ENCODE measurements at places on chromosomes 11 and 22.

- no peak overlapping the region for H3K4me3 ChIP-seq
- DNase-seq = no peak
- H3K4me1 ChIP-seq = no peaks in the 10 kb centered on the region
These were observed 177.8 kb downstream of the CEP164 start for GRCh38 chr11:117505285-117505970.

- peak overlapping the region; percentile 79 for H3K27ac ChIP-seq
- H3K4me3 ChIP-seq = peak overlapping the region; percentile 76
- DNase-seq = no peak
- H3K27me3 ChIP-seq = no peaks in the 10 kb centered on the region
These were observed 1.0 kb upstream of the POLD4 start for GRCh38 chr11:67354075-67355022.

- DNase-seq = no peak
- H3K36me3 ChIP-seq = peaks cover 2% of the 10 kb centered on the region
- H3K4me1 ChIP-seq = peaks cover 2% of the 10 kb centered on the region
- no peak overlapping the region for H3K4me3 ChIP-seq
- no peaks in the 10 kb centered on the region for H3K27me3 ChIP-seq
These were observed 11.9 kb downstream of the SLC29A2 start for GRCh38 chr11:66359662-66360087.

- H3K27me3 ChIP-seq = peaks cover 15% of the 10 kb centered on the region
- H3K36me3 ChIP-seq = no peaks in the 10 kb centered on the region
- H3K4me1 ChIP-seq = no peaks in the 10 kb centered on the region
- no peak for DNase-seq
- H3K4me3 ChIP-seq = no peak overlapping the region
These were observed 12.3 kb downstream of the MS4A6E start for GRCh38 chr11:60339356-60339755.

DNA sequence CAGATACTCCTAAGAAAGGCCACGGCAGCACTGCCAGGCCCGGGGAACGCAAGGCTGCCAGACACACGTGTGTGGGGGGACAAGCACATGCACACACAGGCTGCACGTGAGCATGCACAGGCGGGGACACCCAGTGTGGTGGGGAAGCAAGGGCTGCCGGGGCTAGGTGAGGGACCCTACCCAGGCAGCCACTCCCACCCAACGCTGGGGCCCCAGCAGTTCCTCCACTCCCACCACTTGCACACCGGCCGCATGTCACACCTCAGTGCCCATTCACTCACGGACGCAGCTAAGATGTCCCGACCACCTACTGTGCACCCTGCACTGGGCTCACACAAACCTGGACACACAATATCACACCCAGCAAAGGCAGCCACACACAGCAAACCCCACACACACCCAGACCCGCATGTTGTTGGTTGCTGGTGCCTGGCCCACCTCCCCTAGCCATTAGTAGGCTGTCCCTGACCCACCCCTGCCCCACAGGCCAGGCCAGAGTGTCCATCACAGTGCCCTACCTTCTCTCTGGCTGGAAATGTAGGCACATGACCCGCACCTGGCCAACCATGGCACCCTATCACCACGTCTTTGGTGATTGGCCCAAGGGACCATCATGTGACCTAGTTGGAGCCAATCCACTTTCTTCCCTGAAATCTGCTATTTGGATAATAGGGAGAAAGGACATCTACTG, 8.8 kb downstream of the SSTR3 start:
- H3K4me3 ChIP-seq = no peak overlapping the region
- H3K4me1 ChIP-seq = peaks cover 36% of the 10 kb centered on the region
- no peaks in the 10 kb centered on the region for H3K27me3 ChIP-seq
- H3K27ac ChIP-seq = peak overlapping the region; percentile 58
- no peak for DNase-seq

- H3K27ac ChIP-seq = no peak overlapping the region
- no peaks in the 10 kb centered on the region for H3K27me3 ChIP-seq
- no peaks in the 10 kb centered on the region for H3K4me1 ChIP-seq
- no peak overlapping the region for H3K4me3 ChIP-seq
These were observed 138.5 kb upstream of the CTSC start for GRCh38 chr11:88475991-88476418.

GRCh38 chr11:126363706-126364248, 8.3 kb downstream of the ST3GAL4 start:
- H3K27me3 ChIP-seq = no peaks in the 10 kb centered on the region
- H3K4me3 ChIP-seq = no peak overlapping the region
- no peak for DNase-seq
- H3K4me1 ChIP-seq = peaks cover 4% of the 10 kb centered on the region
- H3K27ac ChIP-seq = no peak overlapping the region

- no peak overlapping the region for H3K4me3 ChIP-seq
- peaks cover 52% of the 10 kb centered on the region for H3K27me3 ChIP-seq
- no peak overlapping the region for H3K27ac ChIP-seq
These were observed 33.5 kb upstream of the CAT start for GRCh38 chr11:34405079-34405858.

- DNase-seq = peak; percentile 45
- no peaks in the 10 kb centered on the region for H3K36me3 ChIP-seq
- H3K4me1 ChIP-seq = peaks cover 45% of the 10 kb centered on the region
- no peaks in the 10 kb centered on the region for H3K27me3 ChIP-seq
- peak overlapping the region; percentile 40 for H3K27ac ChIP-seq
These were observed 86.5 kb upstream of the CLDN5 start for GRCh38 chr22:19610518-19611253.

DNA sequence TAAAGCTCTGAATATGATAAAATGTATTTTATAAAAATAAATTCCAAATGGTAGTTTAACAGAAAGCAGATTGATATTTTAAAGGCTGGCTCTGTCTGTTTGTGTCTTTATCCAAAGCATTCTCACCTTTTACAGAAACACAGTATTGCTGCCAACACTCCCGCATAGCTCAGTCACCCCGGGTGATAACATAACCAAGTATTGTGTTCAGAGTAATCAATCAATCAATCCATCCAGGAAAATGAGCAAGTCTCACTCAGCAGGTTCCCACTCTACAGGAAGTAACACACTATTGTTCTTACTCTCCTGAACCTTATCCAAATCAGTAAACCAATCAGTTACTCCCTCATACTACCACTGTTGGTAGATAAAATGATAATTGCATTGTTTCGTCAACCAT, 203.4 kb downstream of the LRRC4C start:
- H3K36me3 ChIP-seq = no peaks in the 10 kb centered on the region
- no peak overlapping the region for H3K27ac ChIP-seq
- no peaks in the 10 kb centered on the region for H3K27me3 ChIP-seq

DNA sequence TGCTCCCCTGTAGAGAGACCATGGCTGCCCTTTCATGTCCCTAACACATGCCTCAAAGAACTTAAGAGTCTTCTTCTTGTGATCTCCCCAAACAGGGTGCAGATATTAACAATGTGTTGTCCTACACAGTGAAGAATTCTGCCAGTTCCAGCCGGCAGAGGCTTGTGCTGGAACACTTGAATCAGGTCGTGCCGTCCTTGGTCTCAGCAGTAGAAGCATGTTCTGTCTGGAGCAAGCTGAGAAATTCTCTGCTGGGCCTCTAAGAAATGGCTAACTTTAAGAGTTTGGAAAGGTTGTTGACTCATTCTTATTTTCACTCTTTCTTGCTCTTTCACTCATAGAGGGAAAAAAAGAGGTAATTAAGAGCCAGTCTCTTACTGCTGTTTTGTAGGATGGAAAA, 71.1 kb upstream of the SLC25A18 start:
- H3K4me3 ChIP-seq = no peak overlapping the region
- DNase-seq = no peak
- no peaks in the 10 kb centered on the region for H3K4me1 ChIP-seq
- H3K36me3 ChIP-seq = no peaks in the 10 kb centered on the region

DNA sequence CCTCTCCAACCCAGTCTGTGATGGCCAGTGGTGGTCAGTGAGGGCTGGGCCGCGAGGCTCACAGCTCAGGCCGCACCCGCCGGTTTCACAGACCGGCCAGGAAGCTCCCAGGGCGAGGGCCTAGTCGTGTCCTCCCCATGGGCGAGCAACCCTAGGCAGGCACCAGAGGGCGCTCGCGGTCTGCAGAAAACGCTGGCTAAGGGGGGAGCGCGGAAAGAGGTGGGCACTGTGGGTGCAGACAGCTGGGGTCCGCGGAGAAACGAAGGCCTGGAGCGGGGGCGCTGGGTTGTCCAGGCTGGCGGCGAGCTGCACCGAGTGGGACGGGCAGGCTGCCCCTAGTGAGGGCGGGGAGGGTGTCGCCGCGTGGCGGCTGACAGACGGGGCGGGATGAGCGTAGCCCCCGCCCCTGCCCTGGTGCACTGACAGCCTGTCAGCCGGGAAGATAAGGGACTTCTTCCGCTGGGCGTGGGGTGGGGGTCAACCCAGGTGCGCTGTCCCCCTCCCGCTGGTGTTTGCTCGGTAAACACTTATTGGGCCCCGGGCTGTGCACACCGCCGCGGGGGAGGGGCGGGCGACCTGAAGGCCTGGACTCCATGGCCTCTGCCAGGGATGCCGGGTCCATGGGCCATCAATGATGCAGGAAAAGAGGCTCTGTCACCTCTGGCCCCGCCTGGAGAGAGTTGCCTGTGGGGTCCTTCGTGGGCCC, 7.5 kb downstream of the GP1BB start:
- peak; percentile 84 for DNase-seq
- no peaks in the 10 kb centered on the region for H3K4me1 ChIP-seq
- peaks cover 7% of the 10 kb centered on the region for H3K27me3 ChIP-seq
- peak overlapping the region; percentile 63 for H3K4me3 ChIP-seq
- H3K36me3 ChIP-seq = no peaks in the 10 kb centered on the region
- H3K27ac ChIP-seq = no peak overlapping the region

GRCh38 chr22:44312766-44313165, at the start of gene SHISAL1:
TSS of gene SHISAL1 (minus strand) at chr22:44312951. CDS start at chr22:44300945, 12,006 bp downstream.
- H3K27me3 ChIP-seq = no peaks in the 10 kb centered on the region
- no peak within 1 kb of the TSS for H3K27ac ChIP-seq
- no peaks in the 10 kb centered on the region for H3K36me3 ChIP-seq
- H3K4me1 ChIP-seq = peaks cover 17% of the 10 kb centered on the region
- DNase-seq = no peak

- H3K36me3 ChIP-seq = peaks cover 49% of the 10 kb centered on the region
- DNase-seq = peak; percentile 48
These were observed 396 bp downstream of the NPAT start for GRCh38 chr11:108221911-108222573.

DNA sequence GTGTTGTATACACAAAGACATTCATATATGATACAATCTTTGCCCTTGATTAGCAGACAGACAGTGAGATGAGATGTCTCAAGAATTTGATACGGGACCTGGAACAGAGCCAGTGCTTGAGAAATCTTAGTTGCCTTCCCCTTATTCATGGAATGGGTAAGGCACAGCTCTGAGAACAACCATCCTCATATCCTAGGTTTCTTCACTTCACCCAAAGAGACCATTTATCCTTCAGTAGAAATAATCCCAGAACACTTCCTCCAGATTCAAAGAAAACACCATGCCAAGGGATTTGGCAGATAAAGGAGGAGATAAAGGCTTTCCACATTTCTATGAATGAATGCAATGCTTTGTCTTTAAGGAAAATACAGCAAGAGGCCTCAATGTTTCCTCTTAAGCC, 8.8 kb upstream of the IZUMO1R start:
- H3K4me1 ChIP-seq = no peaks in the 10 kb centered on the region
- H3K36me3 ChIP-seq = no peaks in the 10 kb centered on the region
- no peak overlapping the region for H3K27ac ChIP-seq
- no peak for DNase-seq

GRCh38 chr22:42281284-42281683, 10.8 kb upstream of the TCF20 start:
- H3K27ac ChIP-seq = no peak overlapping the region
- peaks cover 8% of the 10 kb centered on the region for H3K4me1 ChIP-seq
- no peak overlapping the region for H3K4me3 ChIP-seq
- H3K36me3 ChIP-seq = no peaks in the 10 kb centered on the region

DNA sequence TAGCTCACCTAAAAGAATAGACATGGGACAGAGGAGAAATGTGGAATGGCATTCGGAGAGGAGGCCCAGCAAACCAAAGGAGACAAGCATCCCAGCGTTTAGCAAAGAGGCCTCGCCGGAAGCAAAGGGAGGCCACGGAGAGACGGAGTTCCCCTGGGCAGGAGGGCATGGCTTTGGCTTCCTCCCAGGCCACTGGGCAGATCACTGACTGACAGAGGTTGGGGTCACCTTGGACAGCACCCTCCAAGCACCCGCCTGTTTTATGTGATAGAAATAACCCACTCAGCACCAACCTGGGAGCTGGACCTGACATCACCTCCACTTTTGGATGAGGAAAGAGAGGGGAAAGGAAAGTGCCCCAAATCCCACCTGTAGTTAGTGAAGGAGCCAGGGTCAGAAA, 434.1 kb downstream of the BRD1 start:
- H3K4me3 ChIP-seq = no peak overlapping the region
- H3K27ac ChIP-seq = no peak overlapping the region
- H3K4me1 ChIP-seq = peaks cover 2% of the 10 kb centered on the region
- DNase-seq = no peak
- H3K36me3 ChIP-seq = no peaks in the 10 kb centered on the region
- peaks cover 18% of the 10 kb centered on the region for H3K27me3 ChIP-seq

DNA sequence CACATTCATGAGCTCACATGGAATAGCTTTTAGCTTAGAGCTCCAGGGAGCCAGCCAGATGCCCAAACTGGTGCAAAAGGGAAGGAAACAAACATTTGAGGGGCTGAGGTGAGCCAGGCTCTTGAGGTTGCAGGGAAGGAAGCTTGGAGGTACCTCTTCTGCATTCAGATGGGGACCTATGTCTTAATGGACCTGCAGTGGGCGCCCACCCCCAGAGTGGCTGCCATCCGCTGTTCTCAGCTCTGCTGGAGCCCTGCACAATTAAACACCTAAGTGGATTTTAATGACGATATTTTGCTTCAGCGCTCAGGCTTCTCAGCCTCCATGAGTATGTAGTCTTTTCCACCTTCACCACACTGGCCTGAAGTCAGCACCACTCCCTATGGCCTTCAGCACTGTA, 100.8 kb downstream of the LDLRAD3 start:
- no peak overlapping the region for H3K27ac ChIP-seq
- no peak for DNase-seq
- H3K4me1 ChIP-seq = no peaks in the 10 kb centered on the region
- H3K4me3 ChIP-seq = no peak overlapping the region

- H3K4me3 ChIP-seq = peak within 1 kb of the TSS; percentile 75
- peak; percentile 59 for DNase-seq
- peaks cover 48% of the 10 kb centered on the region for H3K27me3 ChIP-seq
These were observed at the start of gene RTN4RL2 for GRCh38 chr11:57460022-57460757. TSS of gene RTN4RL2 (plus strand) at chr11:57460528. CDS start at chr11:57460866, 338 bp downstream.

GRCh38 chr11:128045094-128045725, 542.1 kb downstream of the ETS1 start:
- no peak overlapping the region for H3K4me3 ChIP-seq
- no peak overlapping the region for H3K27ac ChIP-seq
- peaks cover 19% of the 10 kb centered on the region for H3K36me3 ChIP-seq
- H3K27me3 ChIP-seq = no peaks in the 10 kb centered on the region

DNA sequence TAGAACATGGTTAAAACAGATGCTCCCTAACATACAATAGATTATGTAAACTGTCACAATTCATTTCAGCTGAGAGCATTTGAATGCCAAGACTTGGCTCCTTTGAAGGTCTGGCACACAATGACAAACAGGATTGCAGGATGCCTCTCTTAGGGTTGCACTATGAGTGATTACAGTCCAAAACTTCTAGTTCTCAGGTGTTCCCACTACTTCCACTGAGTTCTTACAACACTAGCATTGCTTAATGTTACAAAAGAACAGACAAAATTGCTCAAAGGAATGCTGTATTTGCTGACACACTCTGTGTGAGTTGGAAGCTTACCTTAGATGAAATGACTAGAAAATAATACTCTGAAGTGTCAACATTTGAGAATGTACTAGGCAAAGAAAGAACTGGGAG, 2413.8 kb upstream of the RAG2 start:
- no peak for DNase-seq
- H3K4me3 ChIP-seq = no peak overlapping the region
- H3K36me3 ChIP-seq = no peaks in the 10 kb centered on the region

- no peak overlapping the region for H3K4me3 ChIP-seq
- H3K4me1 ChIP-seq = peaks cover 14% of the 10 kb centered on the region
- no peak overlapping the region for H3K27ac ChIP-seq
These were observed 21.8 kb downstream of the RTN4RL2 start for GRCh38 chr11:57481915-57482781.

All from activated naive CD8-positive, alpha-beta T cell treated with anti-CD3 and anti-CD28 coated beads for 36 hours (primary cell).